Adrenal gland (tissue), 19 donors: ENCODE measurements at places on chromosomes 7 and 10. TPM values are rescaled to one million over a fixed set of nuclear protein-coding genes. Genes with fewer than 3 reads are reported as not detected.

The C10orf67 gene
- total RNA-seq: not detected

The PGAM2 gene
- total RNA-seq: 7.9 TPM

The ZNF467 gene
- total RNA-seq: 21.9 TPM

The GIMAP5 gene
- total RNA-seq: 43.0 TPM

The IFT22 gene
- 24.7 TPM for total RNA-seq

The OR9A2 gene
- 0.78 TPM for total RNA-seq

The MMD2 gene
- total RNA-seq: not detected

The CTBP2 gene
- total RNA-seq: 31.2 TPM

The ZC3HAV1 gene
- total RNA-seq: 42.3 TPM

The ACTR3C gene
- total RNA-seq: 31.8 TPM

The TET1 gene
- 1.1 TPM for total RNA-seq

DNA sequence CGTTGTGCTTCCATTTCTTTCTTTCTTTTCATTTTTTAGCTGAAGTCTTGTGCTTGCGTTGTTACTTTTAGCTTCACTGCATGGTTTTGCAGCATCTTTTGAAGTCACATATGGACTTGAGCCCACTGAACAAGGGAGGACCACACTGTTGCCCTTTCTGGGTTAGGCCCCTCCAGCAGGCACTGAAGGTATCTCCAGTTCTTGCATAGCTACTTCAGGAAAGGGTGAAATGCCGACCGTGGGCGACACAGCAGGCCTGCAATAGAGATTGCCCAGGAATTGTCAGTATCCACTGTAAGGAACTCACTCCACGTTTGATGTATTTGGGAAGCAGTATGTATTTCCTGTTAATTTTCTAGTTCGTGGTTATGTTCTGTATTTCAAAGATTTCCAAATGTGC lies 85.1 kb downstream of the WDR37 start:
- H3K27ac ChIP-seq: no peak overlapping the region
- H3K4me1 ChIP-seq: no peaks in the 10 kb centered on the region
- H3K4me3 ChIP-seq: no peak overlapping the region
- no peaks in the 10 kb centered on the region for H3K27me3 ChIP-seq

GRCh38 chr7:621572-622285 lies 102.1 kb upstream of the PDGFA start:
- DNase-seq: no peak
- no peaks in the 10 kb centered on the region for H3K4me1 ChIP-seq
- no peaks in the 10 kb centered on the region for H3K36me3 ChIP-seq
- H3K4me3 ChIP-seq: no peak overlapping the region
- no peak overlapping the region for H3K27ac ChIP-seq
- no peaks in the 10 kb centered on the region for H3K27me3 ChIP-seq

GRCh38 chr10:70122742-70123141 lies 9.9 kb downstream of the AIFM2 start:
- H3K4me3 ChIP-seq: no peak overlapping the region
- peaks cover 16% of the 10 kb centered on the region for H3K36me3 ChIP-seq
- no peaks in the 10 kb centered on the region for H3K4me1 ChIP-seq
- no peak overlapping the region for H3K27ac ChIP-seq

DNA sequence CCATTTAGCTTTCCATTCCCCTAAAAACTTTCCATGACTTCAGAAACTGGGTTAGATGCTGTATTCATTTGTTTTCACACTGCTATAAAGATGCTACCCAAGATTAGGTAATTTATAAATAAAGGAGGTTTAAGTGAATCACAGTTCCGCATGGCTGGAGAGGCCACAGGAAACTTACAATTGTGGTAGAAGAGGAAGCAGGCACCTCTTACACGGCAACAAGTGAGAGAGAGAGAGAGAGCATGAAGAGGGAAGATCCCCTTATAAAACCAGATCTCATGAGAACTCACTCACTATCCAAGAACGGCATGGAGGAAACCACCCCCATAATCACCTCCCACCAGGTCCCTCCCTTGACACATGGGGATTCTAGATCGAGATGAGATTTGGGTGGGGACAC lies 336.8 kb downstream of the TFEC start:
- H3K4me1 ChIP-seq: no peaks in the 10 kb centered on the region
- no peaks in the 10 kb centered on the region for H3K36me3 ChIP-seq
- no peak overlapping the region for H3K4me3 ChIP-seq
- DNase-seq: no peak

GRCh38 chr10:86411852-86412560 lies 45.4 kb upstream of the GRID1 start:
- DNase-seq: no peak
- no peak overlapping the region for H3K4me3 ChIP-seq
- no peaks in the 10 kb centered on the region for H3K4me1 ChIP-seq
- no peaks in the 10 kb centered on the region for H3K36me3 ChIP-seq

DNA sequence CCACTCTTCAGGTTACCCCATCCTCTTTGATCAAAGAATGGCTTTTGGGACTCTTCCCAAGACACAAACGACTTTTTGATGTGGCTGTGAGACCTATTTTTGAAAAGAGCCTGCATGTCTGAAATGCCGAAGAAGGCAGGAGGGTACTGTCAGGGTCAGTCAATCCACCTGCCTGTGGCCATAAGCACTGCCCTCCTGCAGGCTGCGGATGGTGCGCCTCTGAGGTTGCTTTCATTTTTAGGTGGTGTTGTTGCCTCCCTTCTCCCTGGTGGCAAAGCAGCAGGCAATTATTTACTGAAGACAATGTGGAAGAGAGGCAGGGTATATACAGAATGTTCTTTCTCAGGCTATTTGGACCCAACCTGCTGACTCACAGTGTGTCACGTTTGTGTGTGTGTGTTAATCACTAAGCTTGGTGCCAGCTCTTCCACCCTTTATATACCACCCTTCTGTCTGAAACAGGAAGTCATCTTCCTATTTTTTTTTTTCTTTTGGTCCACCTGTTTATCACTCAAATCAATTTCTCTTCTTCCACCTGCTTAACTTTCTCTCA lies 1421.2 kb upstream of the CELF2 start:
- no peak overlapping the region for H3K27ac ChIP-seq
- no peaks in the 10 kb centered on the region for H3K36me3 ChIP-seq
- no peaks in the 10 kb centered on the region for H3K4me1 ChIP-seq
- DNase-seq: no peak
- no peak overlapping the region for H3K4me3 ChIP-seq
- no peaks in the 10 kb centered on the region for H3K27me3 ChIP-seq

- H3K4me3 ChIP-seq: no peak overlapping the region
- peaks cover 6% of the 10 kb centered on the region for H3K4me1 ChIP-seq
- no peaks in the 10 kb centered on the region for H3K27me3 ChIP-seq
- H3K36me3 ChIP-seq: no peaks in the 10 kb centered on the region
Measured at GRCh38 chr10:29859521-29860130, 199.8 kb downstream of the JCAD start.

DNA sequence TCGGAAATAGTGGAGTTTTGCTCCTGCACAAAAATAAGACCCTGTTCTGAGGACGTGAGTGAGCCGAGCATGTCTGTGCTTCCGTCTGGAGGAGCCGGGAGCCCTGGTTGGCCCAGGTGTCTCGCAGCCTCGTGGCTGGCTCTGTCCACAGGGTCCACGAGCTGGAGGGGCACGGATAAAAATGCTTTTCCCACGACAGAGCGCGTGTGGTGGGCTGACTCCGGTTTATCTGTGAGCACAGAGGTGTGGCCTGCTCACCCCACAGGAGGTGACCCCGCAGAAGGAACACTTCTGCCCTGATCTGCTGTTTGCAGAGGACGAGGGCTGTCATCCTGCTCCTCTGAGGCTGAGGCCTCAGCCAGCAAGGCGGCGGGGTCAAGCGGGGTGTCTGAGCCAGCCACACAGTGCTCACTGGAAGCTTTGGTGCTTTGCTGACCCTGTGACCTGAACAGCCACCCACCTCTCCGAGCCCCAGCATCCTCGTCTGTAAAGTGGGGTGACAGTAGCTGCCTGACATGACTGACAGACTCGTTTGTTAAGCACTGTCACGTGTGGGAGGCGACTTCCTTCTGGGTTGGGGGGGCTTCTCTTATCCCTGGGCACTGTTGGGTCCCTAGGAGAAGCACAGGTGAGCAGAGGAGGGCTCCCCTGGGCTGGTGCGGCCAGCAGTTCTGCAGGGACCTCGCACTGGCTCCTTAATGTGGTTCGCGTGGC lies 162.5 kb downstream of the DNAJB6 start:
- DNase-seq: no peak
- H3K27me3 ChIP-seq: no peaks in the 10 kb centered on the region
- no peaks in the 10 kb centered on the region for H3K36me3 ChIP-seq
- H3K4me3 ChIP-seq: no peak overlapping the region

GRCh38 chr7:98816241-98816640 lies 53.6 kb downstream of the TMEM130 start:
- H3K27ac ChIP-seq: no peak overlapping the region
- H3K27me3 ChIP-seq: no peaks in the 10 kb centered on the region
- no peaks in the 10 kb centered on the region for H3K4me1 ChIP-seq
- H3K36me3 ChIP-seq: no peaks in the 10 kb centered on the region

DNA sequence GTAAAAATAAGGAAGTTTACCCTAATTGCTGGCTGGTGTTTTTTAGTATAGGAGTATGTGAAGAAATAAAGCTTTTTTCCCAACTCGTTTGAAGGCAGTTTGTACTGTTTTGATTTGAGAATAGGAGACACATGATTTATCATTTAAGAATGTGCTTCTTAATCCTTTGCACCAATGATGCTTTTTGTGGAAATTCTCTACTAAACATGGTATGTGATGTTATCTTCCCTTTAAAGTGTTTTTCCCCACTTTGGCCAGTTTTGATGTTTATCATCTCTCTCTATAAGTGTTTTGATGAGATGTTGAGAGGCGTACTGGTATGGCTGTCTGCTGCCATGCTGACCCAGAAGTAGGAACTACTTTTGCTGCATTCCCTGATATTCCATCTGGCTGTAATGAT lies 85.1 kb downstream of the SUGCT start:
- H3K27ac ChIP-seq: no peak overlapping the region
- H3K4me1 ChIP-seq: no peaks in the 10 kb centered on the region
- H3K36me3 ChIP-seq: no peaks in the 10 kb centered on the region
- no peak for DNase-seq
- H3K27me3 ChIP-seq: no peaks in the 10 kb centered on the region

DNA sequence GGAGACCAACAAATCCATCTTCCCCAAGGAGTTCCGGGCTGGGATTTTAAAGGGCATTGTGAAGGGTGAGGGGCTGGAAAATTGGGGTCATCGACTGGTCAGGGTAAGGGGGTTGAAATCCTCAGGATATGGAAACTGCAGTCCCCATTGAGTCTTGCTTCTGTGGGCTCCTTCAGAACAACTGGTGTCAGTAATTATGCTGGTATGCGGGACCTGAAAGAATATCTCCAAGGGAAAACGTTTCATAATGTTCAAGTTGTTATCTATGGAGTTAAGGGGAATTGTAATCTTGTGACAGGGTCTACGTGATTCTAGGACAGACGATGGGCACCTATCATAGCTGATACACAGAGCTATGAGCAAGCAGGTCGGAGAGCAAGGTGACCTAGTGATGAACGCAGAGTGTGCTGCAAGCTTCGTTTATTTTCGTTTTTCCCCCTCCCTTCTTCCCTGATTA lies 494 bp upstream of the RHBDD2 start:
- H3K4me1 ChIP-seq: peaks cover 13% of the 10 kb centered on the region
- H3K27ac ChIP-seq: peak overlapping the region; percentile 94
- H3K27me3 ChIP-seq: no peaks in the 10 kb centered on the region
- DNase-seq: no peak
- peaks cover 29% of the 10 kb centered on the region for H3K36me3 ChIP-seq
- H3K4me3 ChIP-seq: peak overlapping the region; percentile 94

DNA sequence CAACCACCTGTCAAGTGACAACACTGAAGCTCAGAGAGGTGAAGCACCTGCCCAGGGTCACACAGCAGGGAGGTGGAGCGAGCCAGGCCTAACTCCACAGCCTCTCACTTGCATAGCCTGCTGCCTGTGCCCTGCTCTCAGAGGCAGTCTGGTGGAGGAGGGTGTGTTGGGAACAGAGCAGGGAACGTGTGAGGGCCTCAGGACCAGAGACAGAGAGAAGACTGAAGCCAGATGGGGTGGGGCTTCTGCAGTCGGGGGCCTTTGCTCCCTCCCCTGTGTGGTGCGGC lies 114.0 kb downstream of the PTPN20 start:
- no peak overlapping the region for H3K27ac ChIP-seq
- DNase-seq: no peak
- no peaks in the 10 kb centered on the region for H3K36me3 ChIP-seq
- H3K27me3 ChIP-seq: no peaks in the 10 kb centered on the region

DNA sequence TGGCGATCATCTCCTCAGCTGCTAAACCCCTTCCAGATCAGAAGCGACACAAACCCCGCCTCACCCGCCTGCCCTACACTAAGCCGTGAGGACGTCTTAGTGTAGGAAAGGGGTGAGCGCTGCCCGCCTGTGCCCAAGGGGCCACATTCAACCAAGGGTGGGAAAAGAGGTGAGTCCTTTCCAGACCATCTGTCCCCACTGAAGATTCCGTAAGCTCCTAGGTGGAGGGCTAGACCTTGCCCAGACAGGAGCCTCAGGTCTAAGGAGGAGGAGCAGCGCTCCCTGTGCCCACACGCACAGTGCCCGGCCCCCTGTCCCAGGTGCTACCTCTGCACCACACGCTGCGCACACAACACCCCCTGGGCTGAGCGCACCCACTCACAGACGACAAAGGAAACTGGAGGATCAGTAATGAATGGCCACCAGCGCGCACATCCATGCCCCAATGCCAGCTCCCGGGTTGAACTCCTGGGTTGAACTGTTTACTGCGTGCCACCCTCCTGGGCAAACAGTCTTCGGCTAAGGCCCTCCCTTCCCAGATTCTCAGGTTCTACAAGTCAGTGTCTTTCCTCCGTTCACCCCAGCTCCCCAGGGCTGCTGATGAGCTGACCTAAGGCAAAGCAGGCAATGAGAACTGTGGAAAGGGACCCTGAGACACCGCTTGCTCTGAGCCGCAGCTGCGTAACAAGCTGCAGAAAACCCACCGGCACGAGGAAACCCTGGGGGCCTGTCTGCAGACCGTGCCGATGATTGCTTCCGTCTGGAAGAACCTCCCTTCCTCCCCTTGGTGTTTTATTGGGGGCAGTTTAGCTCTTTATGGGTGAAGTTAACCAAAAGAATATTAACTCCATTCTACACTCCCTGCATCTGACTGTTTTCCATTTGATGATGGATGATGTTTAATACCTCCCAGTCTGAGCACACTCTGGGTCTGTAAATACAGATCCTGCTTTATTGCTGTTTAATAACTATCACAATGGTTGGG lies 185.9 kb downstream of the MAD1L1 start:
- no peak for DNase-seq
- no peak overlapping the region for H3K4me3 ChIP-seq
- H3K27me3 ChIP-seq: no peaks in the 10 kb centered on the region
- no peaks in the 10 kb centered on the region for H3K4me1 ChIP-seq
- H3K36me3 ChIP-seq: no peaks in the 10 kb centered on the region
- H3K27ac ChIP-seq: no peak overlapping the region

GRCh38 chr7:117986645-117987269 lies 113.5 kb upstream of the CTTNBP2 start:
- no peaks in the 10 kb centered on the region for H3K4me1 ChIP-seq
- no peak overlapping the region for H3K27ac ChIP-seq
- no peaks in the 10 kb centered on the region for H3K27me3 ChIP-seq
- DNase-seq: no peak
- H3K4me3 ChIP-seq: no peak overlapping the region

GRCh38 chr10:80855348-80855971 lies 317.8 kb downstream of the SH2D4B start:
- H3K4me1 ChIP-seq: no peaks in the 10 kb centered on the region
- no peak overlapping the region for H3K4me3 ChIP-seq
- H3K27me3 ChIP-seq: no peaks in the 10 kb centered on the region
- H3K27ac ChIP-seq: no peak overlapping the region
- no peaks in the 10 kb centered on the region for H3K36me3 ChIP-seq

GRCh38 chr7:324011-324410 lies 34.0 kb downstream of the FOXL3 start:
- no peaks in the 10 kb centered on the region for H3K4me1 ChIP-seq
- no peak for DNase-seq
- H3K27ac ChIP-seq: no peak overlapping the region
- peaks cover 6% of the 10 kb centered on the region for H3K27me3 ChIP-seq

- no peak overlapping the region for H3K4me3 ChIP-seq
- H3K36me3 ChIP-seq: no peaks in the 10 kb centered on the region
- H3K4me1 ChIP-seq: no peaks in the 10 kb centered on the region
- H3K27ac ChIP-seq: no peak overlapping the region
- H3K27me3 ChIP-seq: no peaks in the 10 kb centered on the region
- DNase-seq: no peak
Measured at GRCh38 chr10:127216786-127217185, 20.4 kb upstream of the INSYN2A start.
